Activated naive CD4-positive, alpha-beta T cell (primary cell): ENCODE measurements at places on chromosomes 2 and 18.

DNA sequence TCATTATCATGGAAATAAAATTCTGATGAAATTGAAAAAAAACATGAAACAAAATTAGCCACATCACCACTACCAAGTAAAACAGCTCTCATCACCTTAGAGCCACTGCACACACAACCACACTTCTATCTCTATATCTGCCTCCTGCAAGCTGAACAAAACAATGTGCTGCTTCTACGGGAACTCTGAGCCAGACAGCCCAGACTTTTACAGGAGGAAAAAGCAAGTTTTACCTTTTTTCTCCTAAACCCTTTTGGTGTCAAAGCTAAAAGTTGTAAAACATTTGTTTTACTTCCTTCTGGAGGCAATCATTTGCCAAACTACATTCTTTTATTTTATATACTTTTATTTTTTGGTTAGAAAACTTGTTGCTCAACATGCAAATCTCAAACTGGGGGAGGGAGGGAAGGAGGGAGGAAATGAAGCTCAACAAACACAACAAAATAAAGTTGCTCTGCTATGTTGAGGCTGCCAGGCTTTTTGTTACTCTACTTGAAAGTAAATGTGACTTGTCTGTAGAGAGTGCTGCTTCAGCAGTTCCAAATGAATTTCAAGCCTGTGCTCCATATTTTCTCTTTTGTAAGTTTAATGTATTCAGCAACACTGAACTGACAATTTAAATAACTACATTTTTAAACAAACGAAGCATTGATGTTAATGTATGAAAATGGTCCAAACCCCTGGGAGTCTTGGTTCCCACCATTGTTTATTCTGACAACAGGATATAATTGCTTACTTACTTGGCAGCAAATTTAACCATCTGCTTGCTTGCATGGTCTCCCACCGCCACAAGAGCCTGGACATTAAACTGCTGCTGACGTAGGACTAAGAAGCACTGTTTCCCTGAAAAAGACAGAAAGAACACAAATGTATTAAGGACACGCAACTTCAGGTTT lies 24.5 kb downstream of the DARS1 start:
- no peak for DNase-seq

DNA sequence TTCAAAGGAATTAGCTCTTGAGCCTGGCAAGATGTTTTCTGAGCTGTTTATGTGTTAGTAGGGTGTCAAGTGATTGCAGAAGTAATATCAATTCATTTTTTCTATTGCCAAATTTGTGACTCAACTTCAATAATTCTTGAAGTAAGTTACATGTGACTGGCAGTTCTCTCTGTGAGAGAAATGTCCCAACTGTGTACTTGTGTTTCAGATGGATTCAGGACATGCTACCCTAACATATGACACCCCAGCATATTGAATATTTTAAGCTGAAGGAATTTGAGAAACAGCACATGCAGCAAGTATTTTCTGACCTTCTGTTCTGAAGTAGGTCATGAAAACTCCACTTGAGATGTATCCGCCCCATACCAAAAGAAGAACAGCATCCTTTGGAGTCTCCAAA lies 263.6 kb downstream of the XIRP2 start:
- no peak for DNase-seq

GRCh38 chr2:10316336-10316735 lies 13.6 kb downstream of the HPCAL1 start:
- no peak for DNase-seq

DNA sequence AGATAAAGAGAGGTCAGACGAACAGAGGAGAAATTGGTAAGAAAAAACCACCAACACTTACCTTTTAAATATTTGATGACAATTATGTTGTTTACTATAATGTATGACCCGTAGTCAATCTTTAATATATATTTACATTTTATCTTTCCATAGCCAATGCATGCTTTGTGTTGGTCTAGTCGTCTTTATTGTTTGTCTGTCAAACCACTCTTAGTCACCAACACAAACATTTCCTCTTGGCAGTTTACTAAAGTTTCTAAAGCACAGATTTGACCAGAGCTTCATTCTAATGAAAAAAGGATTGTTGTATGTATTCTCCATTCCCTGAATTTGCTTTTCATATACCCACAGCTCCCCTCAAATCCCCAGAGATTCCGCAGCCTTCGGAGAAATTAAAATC lies 784.7 kb upstream of the PIK3C3 start:
- DNase-seq = no peak

GRCh38 chr2:184322615-184323014 lies 275.7 kb upstream of the ZNF804A start:
- no peak for DNase-seq

DNA sequence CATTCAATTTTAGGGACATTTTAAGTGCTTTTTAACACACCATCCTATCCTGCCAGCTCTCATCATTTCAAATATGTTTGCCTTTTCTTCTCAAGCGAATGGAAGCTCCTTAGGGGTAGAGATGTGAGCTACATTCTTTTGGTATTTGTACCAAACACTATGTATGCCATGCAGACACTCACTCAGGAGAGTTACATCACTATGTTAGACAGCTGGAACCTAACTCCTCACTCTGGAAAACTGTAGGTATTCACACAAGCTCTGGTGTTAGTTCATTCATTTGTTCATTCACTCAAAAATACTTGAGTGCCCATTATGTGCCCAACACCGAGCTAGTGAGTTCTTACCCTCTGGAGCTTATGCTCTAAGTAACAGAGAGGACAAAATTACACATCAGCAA lies 26.4 kb upstream of the RNU4ATAC start:
- DNase-seq = no peak

GRCh38 chr18:56789004-56789888 lies 138.1 kb downstream of the WDR7 start:
- no peak for DNase-seq

GRCh38 chr2:115174651-115175050 lies 732.2 kb downstream of the DPP10 start:
- no peak for DNase-seq

DNA sequence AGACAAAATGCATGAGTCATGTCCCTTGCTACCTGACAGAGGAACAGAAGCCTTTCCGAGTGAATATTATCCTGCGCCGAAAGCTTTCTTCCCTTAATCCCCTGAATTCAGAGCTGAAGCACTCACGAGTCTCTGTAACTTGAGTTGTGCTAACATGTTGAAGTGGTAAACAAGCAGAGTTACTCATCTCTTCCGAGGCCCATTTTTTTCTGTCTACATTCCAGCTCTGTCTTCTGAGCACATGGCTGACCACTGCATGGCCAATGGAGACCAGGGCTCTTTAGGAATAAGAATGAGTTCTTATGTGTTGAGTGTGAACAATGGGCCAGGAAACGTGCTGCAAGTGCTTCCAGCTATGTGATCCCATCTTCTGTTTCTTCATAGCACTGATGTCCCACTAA lies 73.1 kb upstream of the PID1 start:
- no peak for DNase-seq

GRCh38 chr2:151175864-151176263 lies 85.8 kb downstream of the RBM43 start:
- DNase-seq = no peak

DNA sequence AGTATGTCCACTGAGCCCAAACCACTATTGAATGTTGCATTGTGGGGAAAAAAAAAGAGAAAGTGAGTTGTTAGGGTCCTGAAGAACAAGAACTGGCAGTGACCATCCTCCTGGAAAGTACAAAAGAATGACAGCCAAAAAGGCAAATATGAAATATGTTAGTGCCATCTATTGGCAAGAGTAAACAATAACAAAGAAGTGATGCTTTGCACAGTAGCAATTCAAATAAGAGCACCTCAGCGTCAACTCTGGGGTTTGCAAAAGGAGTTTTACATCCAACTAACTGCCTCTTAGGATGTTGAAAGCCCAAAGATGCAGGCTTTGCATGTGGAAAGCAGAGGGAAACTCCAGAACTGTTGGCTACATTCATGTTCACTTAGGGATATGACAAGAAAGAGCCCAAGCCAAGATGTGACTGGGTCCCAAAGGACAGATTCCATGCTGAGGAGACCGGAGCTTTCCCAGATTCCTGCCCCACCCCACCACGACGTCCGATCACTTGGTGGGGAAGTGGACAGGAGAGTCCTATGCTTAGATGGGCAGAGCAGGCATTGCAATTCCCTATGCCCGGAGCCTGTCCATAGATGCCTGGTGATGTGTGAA lies 15.6 kb downstream of the TRABD2A start:
- no peak for DNase-seq

DNA sequence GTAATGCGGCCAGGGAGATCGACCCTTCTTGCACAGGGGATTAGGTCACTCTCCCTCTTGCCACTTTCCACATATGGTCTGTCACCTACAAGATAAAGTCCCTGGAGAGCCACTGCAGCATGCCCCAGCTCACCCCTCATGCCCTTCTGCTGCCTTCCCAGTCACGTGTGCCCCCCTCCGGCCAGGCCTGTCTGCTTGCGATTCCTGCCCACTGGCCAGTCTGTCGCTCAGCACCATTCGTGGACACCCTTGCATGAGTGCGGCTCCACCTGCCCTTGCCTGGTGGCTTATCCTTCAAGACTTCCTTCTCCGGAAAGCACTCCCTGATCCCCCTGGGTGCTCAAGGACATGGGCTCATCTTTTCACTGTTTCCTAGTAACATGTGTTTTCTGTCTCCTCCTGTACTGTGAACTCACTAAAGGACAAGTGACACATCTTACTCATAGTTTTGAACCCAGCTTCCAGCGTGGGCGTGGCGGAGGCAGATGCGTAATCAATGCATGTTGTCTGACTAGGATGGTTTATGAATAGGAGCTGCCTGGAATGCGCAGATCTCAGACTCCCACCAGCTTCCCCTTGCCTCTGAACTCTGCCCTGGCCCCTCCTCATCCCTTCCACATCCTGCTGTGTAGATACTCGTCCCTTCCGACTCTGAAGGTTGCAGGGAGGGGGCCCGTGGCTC lies 7.8 kb upstream of the NT5DC4 start:
- no peak for DNase-seq

GRCh38 chr2:190636361-190636760 lies 12.5 kb upstream of the NAB1 start:
- no peak for DNase-seq

GRCh38 chr2:64987001-64987955 lies 1.9 kb upstream of the SLC1A4 start:
- no peak for DNase-seq

- DNase-seq = no peak
Observed at GRCh38 chr2:33241581-33241980, 234.9 kb upstream of the RASGRP3 start.

DNA sequence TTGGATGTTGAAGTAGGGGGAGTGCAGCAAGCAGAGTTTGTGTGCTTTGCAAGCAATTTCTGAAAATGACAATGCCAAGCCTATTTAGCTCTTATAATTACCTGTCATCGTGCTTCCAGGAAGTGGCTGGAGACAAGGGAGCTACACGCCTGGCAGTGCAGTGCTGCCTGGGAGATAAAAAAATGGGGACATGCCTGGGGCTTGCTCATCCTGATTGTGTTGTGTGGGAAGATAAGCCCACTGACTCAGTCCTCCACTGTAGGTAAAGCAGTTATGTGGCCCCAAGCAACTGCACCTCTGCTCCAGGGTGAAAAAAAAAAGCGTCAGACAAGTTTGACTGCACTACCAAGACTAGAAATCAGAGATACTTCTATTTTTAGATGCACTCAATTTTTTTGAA lies 396.9 kb upstream of the NXPH2 start:
- DNase-seq = no peak

DNA sequence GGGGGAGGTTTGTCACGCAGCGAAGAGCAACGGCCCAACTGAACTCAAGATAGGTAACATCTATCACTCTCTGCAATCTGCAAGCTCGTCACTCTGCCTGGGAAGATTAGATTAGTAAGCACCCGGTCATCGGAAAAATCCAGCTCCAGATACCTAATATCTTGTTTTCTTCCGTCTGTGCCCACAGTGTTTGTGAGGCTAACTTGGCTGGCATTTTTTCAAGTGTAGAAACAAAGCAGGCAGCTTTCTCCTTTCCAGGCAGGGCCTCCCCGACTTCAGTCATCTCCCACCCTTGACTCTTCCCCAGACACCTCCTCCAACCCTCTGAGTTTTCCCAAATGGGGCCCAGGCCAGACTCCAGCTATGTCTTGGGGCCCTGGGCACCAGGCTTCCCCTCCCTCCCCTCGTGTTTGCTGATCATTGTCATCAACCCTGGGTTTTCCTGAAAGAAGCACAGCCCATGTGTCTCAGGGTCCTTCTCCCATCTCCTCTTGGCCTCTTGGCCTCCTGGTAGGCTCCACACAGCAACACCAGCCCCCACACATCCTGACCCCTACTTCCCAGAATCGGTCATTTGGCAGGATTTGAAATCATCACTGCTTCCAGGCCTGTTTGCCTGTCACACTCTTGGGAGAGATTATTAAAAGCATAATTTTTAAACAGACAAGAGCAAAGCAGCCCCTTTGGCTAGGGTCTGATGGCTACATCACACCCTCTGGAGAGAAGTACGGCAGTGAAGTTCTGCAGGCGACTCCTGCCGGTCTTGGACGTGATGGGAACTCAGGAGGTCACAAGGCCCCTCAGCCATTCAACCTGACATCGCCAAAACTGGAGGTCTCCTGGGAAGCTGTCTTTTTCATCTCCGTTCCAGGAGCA lies 144.9 kb upstream of the ID2 start:
- no peak for DNase-seq

DNA sequence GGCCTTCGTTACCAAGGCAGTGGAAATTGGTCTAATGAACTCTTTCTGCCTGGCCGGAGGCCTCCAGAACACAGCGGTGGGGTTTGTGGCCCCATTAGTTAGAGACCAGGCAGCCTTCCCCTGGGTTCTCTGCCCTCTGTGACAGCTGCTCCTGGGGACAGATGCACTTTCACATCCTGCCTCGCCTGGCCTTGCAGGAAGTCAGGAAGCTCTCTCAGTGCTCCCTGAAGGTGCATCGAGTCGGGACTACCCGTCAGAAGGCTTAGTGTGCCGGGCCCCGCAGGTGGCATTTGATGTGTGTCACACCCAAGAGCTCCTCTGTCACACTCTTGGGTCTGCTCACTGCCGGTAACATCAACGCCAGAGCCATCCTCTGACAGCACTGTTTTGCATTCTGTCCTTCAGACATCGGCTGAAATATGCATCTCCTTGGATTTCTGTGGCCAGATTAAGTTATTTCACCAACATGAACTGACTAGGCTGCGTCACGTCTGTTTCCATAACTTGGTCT lies 158.3 kb downstream of the LDLRAD4 start:
- DNase-seq = peak; percentile 42

GRCh38 chr18:23207191-23207955 lies 72.1 kb downstream of the CABLES1 start:
- DNase-seq = no peak

DNA sequence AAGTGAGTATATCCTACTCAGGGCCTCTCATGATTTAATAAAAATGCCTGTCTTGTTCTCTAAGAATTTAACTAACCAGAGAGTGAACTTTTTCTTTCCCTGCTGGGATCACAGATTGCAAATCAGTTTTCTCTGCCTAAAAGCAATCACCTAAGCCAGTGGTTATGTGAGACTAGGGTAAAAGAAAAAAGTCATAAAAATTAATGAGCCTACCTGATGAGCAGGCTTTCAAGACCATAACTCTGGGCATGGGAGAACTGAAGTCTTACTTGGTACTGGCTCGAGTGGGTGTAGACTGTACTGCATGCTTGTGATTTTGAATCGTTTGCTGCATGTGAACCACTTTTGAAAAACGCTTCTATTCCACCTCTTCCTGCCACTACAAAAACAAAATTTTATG lies 1677.0 kb upstream of the LRRTM1 start:
- no peak for DNase-seq

- no peak for DNase-seq
Observed at GRCh38 chr18:3892152-3892551, 442.2 kb downstream of the TGIF1 start.
